ENCODE measurements at places on chromosomes 12 and 14.

- DNase-seq, result no peak
Observed at GRCh38 chr12:104815935-104816334, 142.2 kb downstream of the SLC41A2 start.

GRCh38 chr12:95870897-95871296, 12.1 kb downstream of the SNRPF start:
- no peak for DNase-seq

- DNase-seq, result peak; percentile 64
Observed at GRCh38 chr14:97120611-97121031, 323.4 kb downstream of the VRK1 start.

GRCh38 chr12:110168732-110169455, 44.7 kb downstream of the IFT81 start:
- no peak for DNase-seq

DNA sequence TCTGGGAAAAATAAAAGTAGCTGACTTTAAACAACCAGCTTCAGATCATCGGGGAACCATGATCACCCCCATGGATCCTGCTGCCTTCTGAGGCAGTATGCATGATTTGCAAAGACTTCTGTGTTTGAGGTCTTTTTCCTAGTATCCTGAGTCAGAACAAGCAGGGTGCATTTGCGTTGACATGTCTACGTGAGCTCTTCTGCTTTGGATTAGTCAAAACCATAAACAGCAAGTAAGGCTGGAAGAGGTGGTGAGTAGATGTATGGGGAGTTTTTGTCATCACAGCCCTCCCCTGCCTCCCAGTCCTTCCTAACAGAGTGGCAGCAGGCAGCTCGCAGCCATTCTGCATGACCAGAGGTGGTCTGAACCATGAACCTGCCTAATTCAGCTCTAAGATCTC, 24.1 kb downstream of the PLEKHG7 start:
- peak; percentile 16 for DNase-seq

DNA sequence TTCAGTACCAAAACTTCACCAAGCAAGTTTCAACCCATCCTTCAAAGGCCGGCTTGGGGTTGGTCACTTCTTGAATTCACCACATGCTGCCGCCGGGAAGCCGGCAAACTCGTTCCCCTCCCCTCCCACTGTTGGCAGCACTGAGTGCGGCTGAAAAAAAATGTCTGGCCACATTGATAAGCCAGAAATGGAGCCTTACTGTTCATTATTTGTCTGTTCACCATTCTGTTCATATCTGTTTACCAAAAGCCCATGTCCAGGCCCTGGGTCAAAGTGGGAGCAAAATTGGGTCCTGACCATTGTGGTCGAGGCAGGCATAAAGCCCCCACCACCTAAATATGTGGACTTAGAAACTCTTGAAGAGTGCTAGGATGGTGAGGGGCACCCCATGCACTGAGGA, 7.3 kb upstream of the HSP90AA1 start:
- no peak for DNase-seq

- DNase-seq, result peak; percentile 83
Observed at GRCh38 chr12:91877022-91877421, 268.6 kb downstream of the BTG1 start.

- DNase-seq, result no peak
Observed at GRCh38 chr14:102187568-102188001, 47.9 kb downstream of the WDR20 start.

DNA sequence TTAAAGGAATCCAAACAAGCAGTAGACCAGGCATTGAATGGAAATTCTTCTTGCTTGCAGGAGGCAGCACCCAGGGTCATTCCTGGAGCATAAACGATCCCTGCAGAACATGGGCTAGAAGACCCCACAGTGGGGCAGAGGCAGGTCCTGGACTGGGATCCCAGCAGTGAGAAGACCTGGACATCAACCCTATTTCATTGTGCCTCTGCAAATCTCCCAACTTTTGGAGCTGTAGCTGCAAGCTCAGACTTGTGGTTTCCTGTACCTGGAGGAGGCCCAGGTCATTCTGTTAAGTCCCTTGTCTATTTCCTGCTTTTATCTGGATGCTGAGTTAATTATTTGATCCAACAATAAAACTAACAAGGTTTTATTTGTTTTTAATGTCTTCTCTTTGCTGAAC, 61.7 kb downstream of the CALM1 start:
- no peak for DNase-seq

DNA sequence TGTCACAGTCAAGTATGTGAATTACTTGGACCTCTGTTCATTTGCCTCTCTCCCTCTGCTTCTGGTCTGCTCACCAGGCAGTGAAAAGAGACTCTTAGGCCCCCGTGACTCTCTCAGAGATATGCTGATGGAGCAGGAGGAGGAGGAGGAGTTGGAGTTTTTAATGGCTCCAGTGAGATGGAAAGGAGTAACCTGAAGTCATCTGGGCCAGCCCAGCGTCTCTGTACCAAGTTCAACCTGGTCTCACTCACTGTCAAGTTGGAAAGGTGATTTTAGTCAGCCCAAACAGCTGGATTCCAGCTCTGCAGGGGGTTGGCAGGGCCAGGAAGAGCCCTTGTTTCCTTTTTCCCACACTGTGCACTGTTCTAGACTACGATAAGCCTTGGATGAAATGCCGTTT, 48.6 kb downstream of the SH2B3 start:
- DNase-seq, result no peak

- no peak for DNase-seq
Observed at GRCh38 chr12:9701380-9702154, 31.3 kb downstream of the CLECL1 start.

DNA sequence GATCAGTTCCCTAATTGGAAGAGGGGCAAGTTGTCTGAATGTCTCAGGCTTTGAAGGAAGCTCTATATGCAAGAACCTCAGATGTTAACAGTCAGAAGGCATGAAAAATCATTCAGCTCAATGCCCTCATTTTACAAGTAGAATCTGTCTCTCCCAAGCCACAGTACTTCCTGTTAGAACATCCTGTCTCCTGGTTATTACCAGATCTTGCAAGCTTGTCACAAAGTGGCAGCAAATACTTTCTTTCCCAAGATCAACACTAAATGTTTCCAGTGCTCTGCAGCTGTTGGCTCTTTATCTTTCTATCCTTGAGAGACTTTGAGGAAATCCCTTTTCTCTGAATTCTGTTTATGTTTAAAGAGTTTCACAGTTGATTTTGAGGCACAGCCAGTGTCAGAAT, 235.5 kb downstream of the AKAP6 start:
- DNase-seq, result peak; percentile 15

DNA sequence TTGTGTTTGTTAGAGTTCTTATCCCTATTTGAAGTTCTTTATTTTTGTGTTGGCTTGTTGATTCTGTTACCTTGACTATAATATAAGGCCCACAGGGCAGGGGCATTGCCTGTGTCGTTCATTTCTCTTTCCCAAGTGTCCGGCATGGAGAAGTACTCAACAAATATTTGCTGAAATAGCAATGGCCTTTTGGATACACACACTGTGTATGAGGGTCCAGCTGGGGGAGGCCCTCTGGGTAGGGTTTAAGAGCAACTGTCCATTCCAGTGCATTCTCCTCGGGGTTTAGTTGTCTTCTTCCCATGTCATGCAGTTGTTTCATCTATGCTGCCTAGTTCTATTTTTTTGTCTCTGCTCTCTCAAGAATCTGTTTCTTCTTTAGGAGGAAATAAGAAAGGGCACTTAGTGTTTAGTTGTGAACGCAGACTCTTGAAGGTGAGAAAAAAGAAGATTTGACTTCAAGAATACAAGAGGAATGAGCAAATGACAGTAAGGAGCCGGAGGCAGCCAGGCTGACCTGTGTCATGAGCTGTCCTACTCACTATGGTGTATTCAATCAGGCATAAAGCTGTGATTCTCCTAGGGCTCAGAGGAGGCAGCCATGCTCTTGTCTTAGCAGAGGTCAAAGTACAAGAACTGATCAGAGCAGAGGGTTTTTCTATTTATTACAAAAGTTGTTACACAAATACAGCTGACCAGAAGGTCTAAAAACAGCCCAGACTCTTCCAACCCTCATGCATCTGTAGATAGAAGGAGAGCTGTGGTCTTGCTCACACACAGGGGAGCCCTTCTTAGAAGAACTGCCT, 10.2 kb downstream of the ERG28 start:
- no peak for DNase-seq

GRCh38 chr12:11580125-11580751, 69.2 kb upstream of the ETV6 start:
- DNase-seq, result peak; percentile 28

DNA sequence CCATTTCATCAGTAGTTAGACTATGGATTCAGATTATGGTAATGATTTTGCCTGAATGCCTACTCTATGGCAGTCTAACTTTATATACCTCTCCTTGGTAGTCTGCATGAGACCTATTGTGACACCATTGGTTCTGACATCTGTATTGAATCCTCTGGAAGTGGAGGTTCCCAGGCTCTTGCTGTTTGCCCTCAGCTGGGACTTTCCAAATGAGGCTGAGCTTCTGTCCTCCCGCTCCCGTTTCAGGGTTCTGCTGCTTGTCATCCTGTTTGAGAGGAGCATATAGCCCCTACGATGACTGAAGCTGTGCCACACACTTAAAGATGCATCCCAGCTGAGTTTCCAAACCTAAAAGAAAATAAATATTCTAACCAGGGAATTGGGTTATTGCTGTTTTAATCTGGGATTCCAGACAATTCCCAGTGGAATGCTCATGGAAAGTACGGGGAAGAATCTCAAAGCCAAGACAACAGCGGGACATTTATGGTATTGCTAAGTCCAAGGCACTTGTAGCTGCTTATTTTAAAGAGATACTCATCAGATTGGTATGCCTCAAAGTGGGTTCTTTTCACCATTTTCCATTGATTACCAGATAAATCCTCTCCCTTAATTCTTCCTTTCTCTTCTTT, 105.9 kb downstream of the ETV6 start:
- no peak for DNase-seq

- no peak for DNase-seq
Observed at GRCh38 chr14:23895480-23895879, 58.1 kb upstream of the DHRS4 start.

DNA sequence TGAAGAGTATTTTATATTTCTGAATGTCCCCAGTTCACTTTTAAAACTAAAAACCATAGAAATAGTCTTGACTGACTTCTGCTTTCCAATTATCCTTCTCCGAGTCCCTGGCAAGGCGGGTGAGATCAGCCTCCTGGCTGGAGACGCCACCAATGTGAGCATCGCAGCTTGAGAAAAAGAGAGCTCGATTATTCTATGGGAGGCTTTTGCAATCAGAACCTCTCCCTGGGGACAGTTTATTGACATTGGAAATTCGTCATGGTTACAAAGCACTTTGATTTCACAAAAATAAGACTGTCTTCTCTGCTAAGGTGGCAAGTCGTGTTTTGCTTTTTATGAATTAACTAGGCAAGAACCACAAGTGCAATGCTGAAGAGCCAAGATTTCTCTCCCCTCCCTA, 23.6 kb upstream of the GPHB5 start:
- DNase-seq, result no peak

GRCh38 chr14:44846232-44846824, 115.4 kb downstream of the KLHL28 start:
- DNase-seq, result peak; percentile 46

- DNase-seq, result no peak
Observed at GRCh38 chr14:53538316-53538881, 385.3 kb upstream of the DDHD1 start.

DNA sequence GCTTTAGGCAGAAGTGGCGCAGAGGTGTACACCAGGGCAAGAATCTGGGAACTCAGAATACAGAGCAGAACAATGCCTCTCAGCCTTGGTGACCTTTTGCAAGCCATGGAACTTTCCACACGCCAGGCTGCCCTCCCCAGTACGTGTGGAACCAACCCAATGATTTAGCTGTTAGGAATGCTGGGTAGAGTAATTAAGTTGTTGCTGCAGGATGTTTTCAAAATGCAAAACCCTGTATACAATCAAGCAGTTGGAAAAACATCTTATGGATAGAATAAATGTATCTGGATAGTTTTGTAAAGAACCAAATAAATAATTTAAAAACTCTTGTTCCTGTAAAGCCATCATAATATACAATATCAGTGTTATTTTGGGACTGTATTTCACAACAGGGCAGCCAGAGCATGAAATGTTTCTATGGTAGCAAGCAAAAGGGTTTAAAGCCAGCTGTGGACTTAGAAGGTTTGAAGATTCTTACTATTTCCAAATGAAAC, 19.4 kb downstream of the PPP1R36 start:
- no peak for DNase-seq

DNA sequence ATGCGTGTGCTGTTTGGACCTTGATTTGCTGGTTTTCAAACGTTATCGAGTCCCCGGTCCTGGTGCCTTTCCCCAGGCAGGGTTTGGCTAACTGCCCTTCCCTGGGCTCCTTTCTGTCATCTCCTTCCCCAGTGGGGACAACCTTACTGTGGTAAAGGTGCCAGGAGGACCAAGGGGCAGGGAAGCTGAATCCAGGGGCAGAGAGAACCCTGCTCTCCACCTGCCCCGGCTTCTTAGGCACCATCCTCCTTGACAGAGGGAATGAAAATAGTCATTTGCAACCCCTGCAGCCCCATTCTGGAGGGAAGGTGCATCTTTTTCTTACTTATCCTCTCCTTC, 5.0 kb downstream of the CEBPE start:
- no peak for DNase-seq

DNA sequence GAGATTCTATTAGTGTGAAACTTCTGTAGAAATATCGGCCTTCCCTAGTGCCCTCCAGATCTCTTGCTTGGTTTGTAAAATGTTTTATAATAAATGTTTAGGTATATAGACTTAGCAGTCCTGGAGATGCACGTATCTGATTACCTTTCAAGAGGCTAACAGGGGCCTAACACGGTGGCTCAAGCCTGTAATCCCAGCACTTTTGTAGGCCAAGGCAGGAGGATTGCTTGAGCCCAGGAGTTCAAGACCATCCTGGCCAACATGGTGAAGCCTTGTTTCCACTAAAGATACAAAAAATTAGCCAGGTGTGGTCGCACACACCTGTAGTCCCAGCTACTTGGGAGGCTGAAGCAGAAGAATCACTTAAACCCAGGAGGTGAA, 9.8 kb upstream of the RILPL2 start:
- no peak for DNase-seq

DNA sequence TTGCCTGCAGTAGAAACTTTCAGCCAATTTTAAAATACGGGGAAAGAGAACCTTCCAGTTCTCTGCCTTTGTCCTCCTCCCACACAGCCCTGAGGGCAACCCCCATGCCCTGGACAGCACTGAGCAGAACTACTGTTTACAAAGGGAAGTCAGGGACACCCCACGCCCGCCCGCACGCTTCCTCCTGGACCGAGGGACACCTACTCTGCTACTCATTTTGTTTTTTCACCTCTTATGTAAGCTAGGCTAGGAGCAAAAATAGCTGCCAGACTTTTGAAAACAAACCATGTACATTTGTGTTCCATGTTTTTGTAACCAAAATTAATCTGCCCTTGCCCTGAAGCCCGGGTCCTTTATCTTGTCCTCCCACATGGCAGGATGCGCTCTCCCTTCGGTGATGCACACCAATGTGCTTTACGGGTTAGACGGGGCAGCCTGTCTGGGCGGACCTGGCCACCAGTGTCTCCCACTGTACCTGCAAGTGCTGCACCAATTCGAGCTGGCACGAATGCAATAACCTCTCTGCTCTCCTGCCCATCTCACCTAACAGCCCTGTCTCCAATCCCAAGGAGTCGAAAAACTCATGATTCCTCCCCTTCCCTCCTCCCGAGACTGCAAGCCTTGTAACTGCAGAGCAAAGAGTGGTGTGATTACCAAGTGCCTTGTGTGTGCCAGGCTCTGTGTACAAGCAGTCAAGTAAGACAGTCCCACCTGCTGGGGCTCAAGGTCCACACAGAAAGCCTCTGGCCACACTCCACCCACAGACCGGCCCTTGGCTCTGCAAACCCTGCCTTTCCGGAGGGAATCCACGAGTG, 85.2 kb downstream of the CCDC88C start:
- DNase-seq, result no peak

- DNase-seq, result no peak
Observed at GRCh38 chr12:51082561-51083125, 753 bp downstream of the CSRNP2 start.

- DNase-seq, result peak; percentile 60
Observed at GRCh38 chr14:100446572-100446971, 123.4 kb downstream of the SLC25A47 start.
